Endothelial cell of umbilical vein (primary cell): ENCODE measurements at places on chromosomes 5 and 9. TPM values are rescaled to one million over a fixed set of nuclear protein-coding genes. Genes with fewer than 3 reads are reported as not detected.

DNA sequence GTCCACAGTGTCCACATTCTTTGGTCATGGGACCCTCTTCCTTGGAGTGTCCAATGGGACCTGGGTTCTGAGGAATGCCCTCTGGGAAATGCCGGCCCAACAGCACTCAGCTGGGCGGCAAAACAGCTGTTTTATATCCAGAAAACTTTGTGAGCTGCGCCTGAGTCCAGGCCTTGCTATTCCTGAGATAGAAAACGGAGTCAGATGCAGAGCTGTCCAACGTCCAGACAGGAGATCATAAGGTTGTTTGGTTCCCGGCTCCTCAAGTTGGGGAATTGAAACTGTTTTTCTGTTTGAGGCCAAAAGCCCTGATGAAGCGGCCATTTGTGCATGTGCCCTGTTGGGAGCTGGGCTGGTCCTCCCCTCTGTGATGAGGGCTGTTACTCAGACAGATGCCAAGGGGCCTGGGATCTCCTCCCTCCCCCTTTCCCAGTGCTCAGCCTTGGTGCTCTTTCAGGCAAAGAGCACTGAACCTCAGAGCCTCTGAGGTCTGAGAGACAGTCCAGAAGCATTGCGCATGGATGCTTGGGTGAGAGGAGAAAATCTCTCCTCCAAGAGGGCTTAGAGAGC, 66.6 kb upstream of the GARNL3 start:
- no peaks in the 10 kb centered on the region for H3K36me3 ChIP-seq
- H3K4me1 ChIP-seq, result no peaks in the 10 kb centered on the region
- H3K27me3 ChIP-seq, result no peaks in the 10 kb centered on the region
- H3K27ac ChIP-seq, result no peak overlapping the region
- DNase-seq, result no peak
- no peak overlapping the region for H3K4me3 ChIP-seq

Gene TEK
- 38.9 and 44.1 TPM in 2 replicates for total RNA-seq

- H3K4me1 ChIP-seq, result no peaks in the 10 kb centered on the region
- H3K4me3 ChIP-seq, result no peak overlapping the region
- no peaks in the 10 kb centered on the region for H3K36me3 ChIP-seq
Measured at GRCh38 chr9:84163052-84163650, 177.4 kb downstream of the SLC28A3 start.

Gene SIT1
- not detected in 2 replicates for total RNA-seq

DNA sequence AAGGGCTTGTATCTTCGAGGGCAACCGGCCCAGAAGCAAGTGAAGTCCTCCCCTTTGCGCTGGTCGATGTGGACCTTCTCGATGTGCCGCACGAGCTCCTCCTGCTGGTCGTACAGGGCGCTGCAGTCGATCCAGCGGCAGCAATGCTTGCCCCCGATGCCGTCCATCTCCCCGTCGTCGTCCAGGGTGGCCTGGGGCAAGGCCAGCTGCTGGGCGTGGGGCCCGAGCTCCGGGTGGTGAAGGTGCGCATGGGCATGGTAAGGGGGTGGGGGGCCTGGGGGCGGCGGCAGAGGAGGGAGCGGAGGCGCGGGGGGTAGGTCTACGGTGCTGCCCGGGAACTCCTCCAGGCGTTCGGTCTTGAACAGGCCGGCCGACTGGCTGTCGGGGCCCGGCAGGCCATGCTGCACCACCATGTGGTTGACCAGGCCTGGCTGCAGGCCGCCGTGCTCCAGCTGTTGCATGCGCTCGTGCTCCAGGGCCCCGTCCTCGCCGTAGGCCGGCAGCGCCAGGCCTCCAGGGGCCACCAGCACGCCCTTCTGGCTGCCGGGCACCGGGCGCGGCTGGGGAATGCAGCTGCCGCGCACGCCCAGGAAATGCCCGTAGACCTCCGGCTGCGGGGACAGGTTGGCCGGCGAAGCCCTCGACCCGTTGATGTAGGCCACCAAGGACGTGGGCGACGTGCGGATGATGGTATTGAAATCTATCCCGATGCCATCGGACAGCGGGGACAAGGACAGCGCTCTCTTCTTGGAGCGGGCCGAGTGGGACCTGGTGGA, 181.8 kb downstream of the GLIS3 start:
- no peaks in the 10 kb centered on the region for H3K27me3 ChIP-seq
- H3K27ac ChIP-seq, result no peak overlapping the region
- H3K4me1 ChIP-seq, result no peaks in the 10 kb centered on the region

DNA sequence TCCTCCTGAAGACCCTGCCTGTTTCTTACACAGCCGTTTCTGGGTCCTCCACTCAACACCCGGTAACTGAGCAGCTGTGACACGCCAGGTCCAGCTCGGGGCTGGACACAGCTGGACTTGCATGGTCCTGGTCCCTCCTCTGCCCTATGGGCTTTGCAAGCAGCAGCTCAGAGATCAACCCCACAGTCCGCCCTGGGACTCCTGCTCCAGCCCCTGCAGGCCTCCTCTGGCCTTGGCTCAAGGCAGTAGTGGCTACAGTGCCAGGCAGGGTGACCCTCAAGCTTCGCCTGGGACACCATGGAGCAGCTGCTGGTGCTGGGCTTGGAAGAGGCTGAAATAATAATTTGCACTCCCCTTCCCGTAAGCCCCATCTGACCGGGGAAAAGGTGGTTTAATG, 66.1 kb upstream of the OLFM1 start:
- H3K27ac ChIP-seq, result no peak overlapping the region
- no peak overlapping the region for H3K4me3 ChIP-seq
- DNase-seq, result no peak
- H3K27me3 ChIP-seq, result no peaks in the 10 kb centered on the region
- no peaks in the 10 kb centered on the region for H3K4me1 ChIP-seq
- no peaks in the 10 kb centered on the region for H3K36me3 ChIP-seq

- no peaks in the 10 kb centered on the region for H3K27me3 ChIP-seq
- no peaks in the 10 kb centered on the region for H3K36me3 ChIP-seq
- H3K4me3 ChIP-seq, result peak overlapping the region; percentile 88
- peaks cover 20% of the 10 kb centered on the region for H3K4me1 ChIP-seq
Measured at GRCh38 chr5:124748687-124749594, 2.5 kb upstream of the ZNF608 start.

Gene CHSY3
- total RNA-seq, result 6.8 and 8.4 TPM in 2 replicates

DNA sequence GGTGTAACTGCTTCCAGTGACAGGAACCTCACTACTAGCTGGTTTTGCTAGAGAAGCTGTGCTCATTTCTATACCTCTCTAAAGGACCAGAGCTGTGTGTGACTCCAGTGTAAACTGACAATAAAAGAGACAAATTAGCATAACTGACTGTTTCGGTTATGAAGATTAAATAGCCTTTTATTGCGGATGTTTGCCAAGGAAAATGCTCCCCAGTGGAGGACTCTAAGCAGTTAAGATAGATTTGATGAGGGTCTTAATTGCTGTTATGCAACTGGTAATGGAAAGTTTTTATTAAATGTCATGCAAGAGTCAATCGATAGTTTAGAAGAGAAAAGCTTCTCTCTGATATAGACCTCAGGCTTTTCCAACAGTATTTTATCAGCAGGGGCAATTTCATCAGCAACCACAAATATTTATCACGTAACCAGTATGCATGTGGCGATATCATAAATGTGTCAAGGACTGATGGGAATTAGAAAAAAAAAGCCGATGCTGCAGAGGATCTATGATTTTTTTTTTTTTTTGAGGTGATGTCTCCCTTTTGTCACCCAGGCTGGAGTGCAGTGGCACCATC, 275.2 kb upstream of the DMAC1 start:
- no peaks in the 10 kb centered on the region for H3K27me3 ChIP-seq
- no peaks in the 10 kb centered on the region for H3K36me3 ChIP-seq
- H3K27ac ChIP-seq, result no peak overlapping the region
- no peaks in the 10 kb centered on the region for H3K4me1 ChIP-seq
- H3K4me3 ChIP-seq, result no peak overlapping the region
- no peak for DNase-seq

DNA sequence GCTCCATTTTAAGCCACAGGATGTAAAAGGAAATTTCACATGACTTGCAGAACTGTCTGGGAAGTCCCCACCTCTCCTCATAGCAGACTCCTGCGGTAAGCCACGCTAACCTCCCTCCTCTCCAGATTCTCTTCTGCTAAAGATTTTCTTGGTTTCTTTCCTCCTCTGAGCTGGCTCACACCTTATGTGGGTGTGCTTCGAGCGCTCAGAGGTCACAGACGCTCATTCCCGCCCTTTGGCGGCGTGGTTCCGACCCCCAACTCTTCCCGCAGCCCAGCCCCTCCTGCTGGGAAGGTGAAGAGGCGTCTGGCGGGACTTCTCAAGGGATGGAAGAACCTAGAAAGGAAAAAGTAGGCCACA, 32.9 kb upstream of the CDK20 start:
- no peaks in the 10 kb centered on the region for H3K36me3 ChIP-seq
- H3K27ac ChIP-seq, result no peak overlapping the region
- H3K27me3 ChIP-seq, result no peaks in the 10 kb centered on the region
- H3K4me3 ChIP-seq, result no peak overlapping the region
- no peak for DNase-seq

GRCh38 chr9:81871695-81872094, 56.5 kb upstream of the SPATA31D4 start:
- H3K27me3 ChIP-seq, result peaks cover 4% of the 10 kb centered on the region

DNA sequence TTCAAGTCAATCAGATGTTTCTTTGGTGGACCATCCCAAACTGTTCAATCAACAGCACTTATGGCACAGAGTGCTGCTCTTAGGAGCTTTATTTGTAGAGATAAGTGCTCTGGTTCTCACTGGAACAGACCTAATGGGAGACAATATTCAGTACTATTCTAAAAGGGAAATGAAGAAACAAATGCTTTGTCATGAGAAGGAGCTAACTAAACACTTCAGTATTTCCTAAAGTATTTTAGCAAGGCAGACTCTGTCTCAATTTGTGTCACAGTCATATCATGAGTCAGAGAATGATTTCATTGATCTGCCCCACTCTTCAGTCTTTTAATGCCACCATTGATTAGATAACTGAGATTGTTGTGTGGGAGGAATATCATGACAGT, 175.3 kb downstream of the SLF1 start:
- H3K27me3 ChIP-seq, result no peaks in the 10 kb centered on the region
- DNase-seq, result no peak
- peaks cover 2% of the 10 kb centered on the region for H3K36me3 ChIP-seq
- H3K4me1 ChIP-seq, result peaks cover 7% of the 10 kb centered on the region
- peak overlapping the region; percentile 63 for H3K27ac ChIP-seq
- H3K4me3 ChIP-seq, result no peak overlapping the region

DNA sequence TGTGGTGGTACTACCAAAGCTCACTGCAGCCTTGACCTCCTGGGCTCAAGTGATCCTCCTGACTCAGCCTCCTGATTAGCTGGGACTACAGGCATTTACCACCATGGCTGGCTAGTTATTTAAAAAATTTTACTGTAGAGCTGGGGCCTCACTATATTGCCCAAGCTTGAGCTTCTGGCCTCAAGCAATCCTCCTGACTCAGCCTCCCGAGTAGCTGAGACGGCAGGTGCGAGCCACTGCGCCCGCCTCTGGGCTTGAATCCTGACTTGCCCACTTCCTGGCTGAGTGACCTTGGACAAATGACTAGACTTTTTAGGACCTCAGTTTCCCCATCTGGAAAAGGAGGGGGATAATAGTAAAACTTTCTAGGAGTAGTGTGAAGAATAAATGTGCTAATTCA, 32.1 kb downstream of the NCS1 start:
- H3K4me1 ChIP-seq, result peaks cover 2% of the 10 kb centered on the region
- H3K27ac ChIP-seq, result no peak overlapping the region
- no peaks in the 10 kb centered on the region for H3K36me3 ChIP-seq
- no peaks in the 10 kb centered on the region for H3K27me3 ChIP-seq

DNA sequence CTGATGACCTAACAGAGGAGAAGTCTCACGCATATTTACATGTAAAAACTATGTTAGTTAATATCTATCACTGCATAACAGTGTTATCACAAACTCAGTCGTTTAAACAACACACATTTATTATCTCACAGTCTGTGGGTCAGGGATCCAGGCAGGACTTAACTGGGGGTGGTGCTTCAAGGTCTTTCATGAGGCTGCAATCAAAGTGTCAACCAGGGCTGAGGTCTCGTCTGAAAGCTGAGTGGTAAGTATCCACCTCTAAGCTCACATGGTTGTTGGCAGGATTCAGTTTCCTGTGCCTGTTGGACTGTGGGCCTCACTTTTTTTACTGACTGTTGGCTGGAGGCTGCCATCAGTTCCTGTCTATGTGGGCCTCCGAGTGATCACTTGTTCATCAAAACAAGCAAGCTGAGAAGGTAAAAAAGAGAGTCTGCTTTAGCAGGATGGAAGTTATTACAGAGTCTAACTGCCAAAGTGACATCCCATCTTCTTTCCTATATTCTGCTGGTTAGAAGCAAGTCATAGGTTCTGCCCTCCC, 188.6 kb downstream of the CARTPT start:
- H3K4me1 ChIP-seq, result no peaks in the 10 kb centered on the region
- H3K4me3 ChIP-seq, result no peak overlapping the region
- no peak overlapping the region for H3K27ac ChIP-seq
- no peak for DNase-seq
- H3K36me3 ChIP-seq, result no peaks in the 10 kb centered on the region
- H3K27me3 ChIP-seq, result peaks cover 7% of the 10 kb centered on the region

- H3K4me1 ChIP-seq, result no peaks in the 10 kb centered on the region
- H3K36me3 ChIP-seq, result no peaks in the 10 kb centered on the region
- H3K27me3 ChIP-seq, result no peaks in the 10 kb centered on the region
- no peak overlapping the region for H3K27ac ChIP-seq
- H3K4me3 ChIP-seq, result no peak overlapping the region
Measured at GRCh38 chr9:73260506-73260905, 108.8 kb downstream of the ANXA1 start.

GRCh38 chr9:130051855-130052254, 1.9 kb upstream of the GPR107 start:
- peaks cover 15% of the 10 kb centered on the region for H3K4me1 ChIP-seq
- H3K36me3 ChIP-seq, result no peaks in the 10 kb centered on the region
- H3K4me3 ChIP-seq, result no peak overlapping the region
- H3K27me3 ChIP-seq, result no peaks in the 10 kb centered on the region
- H3K27ac ChIP-seq, result no peak overlapping the region

Gene URM1
- 100 and 101 TPM in 2 replicates for total RNA-seq

DNA sequence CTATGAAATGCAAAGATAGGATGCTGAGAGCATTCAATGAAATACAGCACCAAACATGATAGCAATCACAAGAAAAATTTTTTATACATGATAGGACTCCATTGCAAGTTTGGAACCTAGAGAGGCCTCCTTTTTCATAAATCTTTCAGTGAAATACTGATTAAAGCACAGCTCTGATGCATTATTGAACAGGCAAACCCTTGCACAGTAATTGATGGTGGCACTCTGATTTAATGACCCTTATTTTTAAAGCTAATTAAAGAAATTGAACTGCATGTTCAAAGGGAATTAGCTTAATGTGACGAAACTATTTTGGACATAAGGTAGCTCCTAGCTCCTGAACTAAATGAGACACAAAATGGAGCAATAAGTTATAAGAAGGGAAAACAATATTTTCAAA, 44.6 kb downstream of the MPDZ start:
- no peak for DNase-seq
- H3K36me3 ChIP-seq, result no peaks in the 10 kb centered on the region
- no peaks in the 10 kb centered on the region for H3K27me3 ChIP-seq
- H3K4me1 ChIP-seq, result no peaks in the 10 kb centered on the region
